ENCODE measurements at places on chromosomes 16 and 17.

DNA sequence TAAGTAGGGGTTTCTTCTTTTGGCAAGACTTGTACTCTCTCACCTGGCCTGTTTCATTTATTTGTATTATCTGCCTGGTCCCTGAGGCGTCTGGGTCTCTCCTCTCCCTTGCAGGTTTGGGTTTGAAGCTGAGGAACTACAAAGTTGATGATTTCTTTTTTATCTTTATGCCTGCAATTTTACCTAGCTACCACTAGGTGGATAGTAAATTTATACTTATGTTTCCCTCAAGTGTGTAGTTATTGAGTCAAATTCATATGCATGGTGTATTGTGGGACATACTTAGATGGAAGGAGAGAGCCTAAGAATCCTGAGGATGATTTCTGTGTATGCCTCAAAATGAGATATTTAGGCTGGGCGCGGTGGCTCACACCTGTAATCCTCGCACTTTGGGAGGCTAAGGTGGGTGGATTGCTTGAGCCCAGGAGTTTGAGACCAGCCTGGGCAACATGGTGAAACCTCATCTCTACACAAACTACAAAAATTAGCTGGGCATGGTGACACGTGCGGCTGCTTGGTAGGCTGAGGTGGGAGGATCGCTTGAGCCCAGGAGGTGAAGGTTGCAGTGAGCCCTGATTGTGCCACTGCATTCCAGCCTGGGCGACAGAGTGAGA lies 13.6 kb downstream of the TMEM98 start:
- no peak for DNase-seq

DNA sequence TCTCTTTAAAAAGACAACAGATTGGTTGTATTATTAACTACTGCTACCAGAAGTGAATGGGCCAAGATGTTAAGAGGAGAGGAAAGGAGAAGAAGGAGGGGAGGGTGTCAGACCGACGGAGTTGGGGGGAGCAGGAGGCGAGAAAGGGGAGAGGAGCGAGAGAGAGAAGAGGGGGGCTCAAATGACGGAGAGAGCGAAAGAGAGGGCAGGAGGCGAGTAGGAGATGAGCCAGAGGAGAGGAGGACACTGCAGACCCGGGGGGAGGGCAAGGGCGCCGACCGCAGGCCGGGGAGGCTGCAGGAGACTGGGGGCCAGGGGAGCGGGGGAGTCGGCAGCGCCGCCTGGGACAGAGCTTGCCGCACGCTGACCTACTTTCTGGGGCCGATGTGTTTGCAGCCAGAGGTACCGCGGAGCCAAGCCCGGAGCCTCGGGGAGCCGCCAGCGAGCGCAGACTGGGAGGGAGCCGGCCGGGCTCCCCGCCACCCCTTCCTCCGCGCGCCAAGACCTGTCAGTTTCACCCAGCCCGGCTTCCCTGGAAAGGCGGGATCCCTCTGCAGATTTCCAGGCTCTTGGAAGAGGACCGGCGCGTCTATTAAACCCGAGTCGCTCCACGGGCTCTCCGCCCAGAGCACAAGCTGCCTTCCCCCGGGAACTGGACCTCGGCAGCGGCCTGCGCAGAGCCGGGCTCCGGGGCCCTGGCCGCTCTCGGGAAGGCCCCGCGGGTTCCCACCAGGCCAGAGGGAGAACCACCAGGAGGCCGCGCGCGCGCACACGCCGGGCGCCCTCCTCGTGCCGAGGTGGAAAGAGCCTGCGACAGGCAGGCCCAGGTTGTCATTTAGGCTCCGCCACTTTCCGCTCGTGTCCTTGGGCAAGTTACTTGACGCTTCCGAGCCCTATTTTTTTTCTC lies 74.6 kb downstream of the CMC2 start:
- peak; percentile 82 for DNase-seq

DNA sequence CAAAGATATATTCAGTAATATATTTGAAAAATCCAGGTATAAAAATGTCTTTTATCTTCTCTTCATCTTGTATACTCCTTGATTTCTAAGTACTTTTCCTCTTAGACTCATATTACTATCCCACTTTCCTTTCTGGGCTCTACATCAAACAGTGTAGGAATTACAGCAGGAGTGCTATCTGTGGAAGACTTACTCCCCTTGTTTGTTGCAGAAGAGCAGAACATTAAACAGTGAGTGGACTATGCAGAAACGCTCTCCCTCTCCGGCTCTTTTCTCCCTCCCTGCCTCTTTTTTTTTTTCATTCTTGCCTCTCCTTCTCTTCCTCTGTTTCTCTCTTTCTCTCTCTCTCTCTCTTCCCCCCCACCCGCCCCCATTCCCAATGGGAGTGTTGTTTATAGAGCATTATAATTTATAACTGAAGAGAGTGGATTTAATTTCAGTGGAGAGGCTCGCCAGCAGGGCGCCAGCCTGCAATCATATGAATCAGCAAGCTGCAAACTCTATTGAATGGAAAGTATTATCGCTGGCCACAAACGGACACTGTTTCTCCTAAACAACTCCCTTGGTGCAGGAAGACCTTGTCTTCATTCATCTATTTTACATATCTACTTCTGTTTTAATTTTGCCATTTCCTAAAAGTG lies 242.3 kb upstream of the TBX2 start:
- DNase-seq = peak; percentile 64

DNA sequence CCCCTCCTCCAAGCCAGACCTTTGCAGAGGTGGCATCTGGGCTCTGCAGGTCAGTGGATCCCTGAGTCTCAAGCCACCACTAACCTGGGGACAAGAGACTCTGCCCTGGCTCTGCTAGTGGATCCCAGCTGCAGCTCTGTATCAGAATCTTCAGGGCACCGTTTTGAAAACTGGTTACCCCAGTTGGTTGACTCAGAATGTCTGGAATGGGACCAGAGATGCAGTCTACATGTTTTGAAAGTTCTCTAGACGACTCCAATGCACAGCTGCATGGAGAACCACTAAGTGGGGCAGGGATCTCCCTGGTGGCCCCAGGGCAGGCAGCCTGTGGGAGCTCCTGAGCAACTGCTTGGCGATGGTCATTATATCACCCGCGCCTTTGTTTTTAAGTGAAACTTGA lies 34.1 kb upstream of the ADORA2B start:
- DNase-seq = no peak

- no peak for DNase-seq
Measured at GRCh38 chr16:82300374-82300951, 130.4 kb upstream of the MPHOSPH6 start.

DNA sequence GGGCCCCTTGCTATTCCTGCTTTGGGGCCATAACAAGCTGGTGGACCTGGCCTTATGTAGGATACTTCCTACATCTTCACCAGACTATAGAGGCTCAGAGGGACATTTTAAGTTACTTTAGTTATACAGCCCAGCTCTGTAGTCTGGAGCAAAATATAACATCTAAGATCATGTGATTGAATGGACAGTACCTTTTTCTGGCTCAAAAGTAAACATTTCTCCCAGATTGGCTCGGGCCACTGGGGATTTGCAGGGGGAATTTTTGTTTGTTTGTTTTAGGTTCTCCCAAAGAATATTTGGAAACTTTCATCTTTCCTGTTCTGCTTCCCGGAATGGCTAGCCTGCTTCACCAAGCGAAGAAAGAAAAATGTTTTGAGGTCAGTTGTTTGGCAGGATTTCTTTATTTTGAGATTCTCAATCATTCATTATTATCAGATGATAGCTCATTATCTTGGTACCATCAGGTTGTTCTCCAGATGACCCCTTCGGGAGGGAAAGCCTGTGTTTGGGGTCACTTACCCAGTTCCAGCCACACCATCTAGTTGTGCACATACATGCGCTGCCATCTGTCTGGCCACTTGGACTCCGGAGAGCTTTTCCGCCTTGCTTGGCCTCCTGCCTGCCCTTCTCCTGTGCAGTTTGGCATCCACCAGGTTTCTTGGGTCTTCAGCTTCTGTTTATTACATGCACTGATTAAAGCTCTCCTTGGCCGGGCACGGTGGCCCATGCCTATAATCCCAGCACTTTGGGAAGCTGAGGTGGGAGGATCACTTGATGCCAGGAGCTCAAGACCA lies 17.2 kb downstream of the IQCK start:
- no peak for DNase-seq

- no peak for DNase-seq
Measured at GRCh38 chr17:78621720-78622490, 44.7 kb upstream of the DNAH17 start.

DNA sequence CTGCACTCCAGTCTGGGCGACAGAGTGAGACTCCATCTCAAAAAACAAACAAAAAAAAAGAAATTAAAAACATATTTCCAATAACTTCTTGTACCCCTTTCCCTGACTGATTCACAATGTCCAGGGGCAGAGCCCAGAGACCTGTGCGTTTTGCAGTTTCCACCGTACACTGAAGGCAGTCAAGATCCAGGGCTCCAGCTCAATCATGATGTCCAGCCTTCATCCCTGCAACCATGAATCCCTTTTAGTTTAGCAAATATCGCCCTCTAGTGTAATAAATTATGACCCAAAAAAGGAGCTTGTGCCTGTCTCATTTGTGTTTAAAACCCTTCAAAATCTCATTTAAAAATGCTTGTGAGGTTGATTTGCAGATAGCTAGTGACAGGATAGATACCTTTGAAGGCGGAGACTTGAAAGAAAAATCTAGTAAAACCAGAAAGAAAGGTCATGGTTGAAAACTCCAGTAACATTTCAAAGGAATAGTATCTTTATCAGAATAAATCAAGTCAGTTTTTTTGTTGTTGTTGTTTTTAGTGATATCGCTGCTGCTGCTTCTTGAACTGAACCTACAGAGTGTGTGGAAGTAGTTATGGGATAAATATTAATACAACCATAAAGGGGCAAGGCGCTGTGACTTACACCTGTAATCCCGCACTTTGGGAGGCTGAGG lies 3.7 kb upstream of the ERN1 start:
- peak; percentile 78 for DNase-seq

- DNase-seq = no peak
Measured at GRCh38 chr16:47424846-47425245, 36.0 kb downstream of the ITFG1 start.

DNA sequence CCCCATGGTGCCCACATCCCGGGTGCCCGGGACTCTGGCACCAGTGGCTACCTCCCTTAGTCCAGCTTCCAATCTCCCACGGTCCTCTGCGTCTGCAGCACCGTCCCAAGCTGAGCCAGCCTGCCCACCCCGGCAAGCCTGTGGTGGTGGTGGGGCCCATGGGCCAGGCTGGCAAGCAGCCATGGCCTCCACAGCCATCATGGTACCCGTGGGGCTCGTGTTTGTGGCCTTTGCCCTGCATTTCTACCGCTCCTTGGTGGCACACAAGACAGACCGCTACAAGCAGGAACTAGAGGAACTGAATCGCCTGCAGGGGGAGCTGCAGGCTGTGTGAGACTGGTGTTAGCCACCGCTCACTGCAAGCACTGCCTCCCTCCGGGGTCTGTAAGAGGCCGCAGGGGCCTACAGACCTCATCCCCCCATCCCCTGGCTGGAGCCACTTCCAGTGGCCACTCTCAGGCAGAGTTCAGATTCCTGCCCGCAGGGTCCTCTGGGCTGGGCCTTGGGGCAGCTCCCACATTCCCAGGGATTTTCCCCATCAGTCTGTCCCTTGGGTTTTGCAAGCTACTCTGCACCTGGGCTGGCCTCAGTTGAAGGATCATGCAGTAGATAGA lies 3.9 kb upstream of the SETD1A start:
- DNase-seq = peak; percentile 90

DNA sequence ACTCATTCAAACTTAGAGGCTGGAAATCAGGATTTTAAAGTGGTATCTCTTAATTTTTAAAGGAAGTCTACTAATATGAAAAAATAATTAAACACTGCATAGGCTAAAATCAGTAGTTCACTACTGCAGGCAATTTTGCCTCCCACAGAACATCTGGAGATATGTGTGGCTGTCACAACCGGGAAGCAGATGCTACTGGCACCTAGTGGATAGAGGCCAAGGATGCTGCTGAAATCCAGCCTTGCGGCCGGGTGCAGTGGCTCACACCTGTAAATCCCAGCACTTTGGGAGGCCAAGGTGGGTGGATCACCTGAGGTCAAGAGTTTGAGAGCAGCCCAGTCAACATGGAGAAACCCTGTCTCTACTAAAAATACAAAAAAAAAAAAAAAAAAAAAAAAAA lies 473.9 kb downstream of the XYLT1 start:
- DNase-seq = no peak

- no peak for DNase-seq
Measured at GRCh38 chr17:64083563-64084085, 46.3 kb downstream of the ERN1 start.

- peak; percentile 73 for DNase-seq
Measured at GRCh38 chr16:2473999-2474876, 689 bp upstream of the TBC1D24 start.

- peak; percentile 96 for DNase-seq
Measured at GRCh38 chr17:77834170-77835115, 124.1 kb upstream of the TNRC6C start.

DNA sequence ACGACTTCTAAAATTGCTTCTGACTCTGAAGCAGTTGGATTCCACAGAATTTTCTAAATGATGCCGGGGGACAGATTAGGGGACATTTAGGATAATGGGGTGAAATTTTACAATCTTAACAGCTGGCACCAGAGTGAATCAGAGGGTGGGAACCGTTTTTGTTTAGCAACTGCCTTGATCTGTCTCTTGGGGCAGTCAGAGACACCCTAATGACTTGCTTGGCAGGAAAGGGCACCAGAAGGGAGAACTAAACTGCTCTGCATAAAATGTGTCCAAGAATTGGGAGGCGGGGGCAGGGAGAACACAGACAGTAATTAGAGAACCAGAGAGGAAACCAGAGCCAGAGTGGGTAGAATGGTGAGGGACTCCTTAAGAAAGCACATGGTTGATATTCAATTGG lies 6.1 kb upstream of the ABCC12 start:
- DNase-seq = no peak

- no peak for DNase-seq
Measured at GRCh38 chr17:61261001-61261637, 138.5 kb upstream of the TBX2 start.

- DNase-seq = no peak
Measured at GRCh38 chr17:31548709-31549108, 157.2 kb downstream of the RAB11FIP4 start.

- no peak for DNase-seq
Measured at GRCh38 chr16:9049241-9049640, 42.2 kb upstream of the HAPSTR1 start.

- no peak for DNase-seq
Measured at GRCh38 chr17:82828875-82829487, 10.8 kb downstream of the ZNF750 start.

- peak; percentile 60 for DNase-seq
Measured at GRCh38 chr17:59357929-59358328, 26.5 kb downstream of the YPEL2 start.

DNA sequence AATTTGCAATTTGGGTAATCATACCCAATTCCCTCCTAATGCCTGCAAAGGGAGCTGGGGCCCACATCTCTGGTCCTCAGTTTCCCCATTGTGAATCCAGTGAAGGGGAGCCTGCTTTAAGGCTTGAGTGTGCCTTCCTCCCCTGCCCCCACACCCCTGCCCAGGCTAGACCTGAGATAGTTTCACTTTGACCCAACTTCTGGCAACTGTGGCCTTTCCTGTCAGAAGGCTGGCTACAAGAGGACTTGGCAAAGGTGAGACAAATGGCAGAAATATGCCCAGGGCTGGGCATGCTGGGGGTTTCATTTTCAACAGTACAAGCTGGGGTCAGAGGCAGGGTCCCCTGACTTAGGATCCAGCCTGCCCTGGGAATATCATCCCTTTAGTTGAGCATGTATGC lies 10.0 kb downstream of the SOCS1 start:
- no peak for DNase-seq
